ENCODE measurements at places on chromosomes 2 and 18.

DNA sequence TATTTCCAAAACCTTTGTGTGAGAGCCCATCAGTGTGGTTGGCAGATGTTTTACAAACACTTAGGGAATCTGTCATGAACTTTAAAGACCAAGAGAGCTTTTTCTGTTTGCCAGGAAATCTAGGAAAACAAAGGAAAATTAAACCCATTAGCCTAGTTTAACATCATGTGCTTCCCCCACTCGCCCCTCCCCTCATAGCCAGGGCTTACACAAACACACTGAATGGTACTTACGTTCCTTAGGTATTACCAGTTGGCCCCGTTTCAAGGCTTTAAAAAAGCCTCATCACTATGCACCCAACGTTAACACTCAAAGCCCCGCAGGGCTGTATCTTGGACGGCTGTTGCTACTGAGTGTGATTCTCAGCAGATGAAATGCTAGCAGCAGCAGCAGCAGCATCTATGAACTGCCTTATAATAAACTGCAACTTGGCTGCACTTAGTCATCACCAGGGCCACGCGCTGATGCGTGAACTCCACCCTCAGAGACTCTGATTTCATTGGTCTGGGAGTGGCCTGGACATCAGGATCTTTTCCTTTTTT lies 20.1 kb upstream of the TTC39C start:
- DNase-seq: no peak

DNA sequence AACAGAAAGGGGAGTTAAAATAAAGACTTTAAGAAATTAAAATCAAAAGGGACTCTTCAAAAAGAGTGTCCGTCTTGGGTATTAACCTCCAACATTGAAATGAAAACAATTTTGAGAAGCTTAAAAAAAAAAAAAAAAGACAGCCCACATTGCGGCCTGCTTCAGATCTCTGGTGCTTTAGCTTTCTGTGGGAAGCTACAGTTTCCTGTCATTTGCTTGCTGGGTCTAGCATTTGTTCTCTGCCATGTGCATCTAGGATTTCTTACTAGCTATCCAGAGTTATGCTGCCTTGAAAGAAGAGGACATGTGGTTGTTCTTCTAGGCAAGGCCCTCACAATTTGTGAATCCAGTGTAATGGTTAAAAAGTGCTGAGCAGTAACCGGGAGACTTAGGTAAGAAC lies 375.3 kb downstream of the SLC4A3 start:
- no peak for DNase-seq

DNA sequence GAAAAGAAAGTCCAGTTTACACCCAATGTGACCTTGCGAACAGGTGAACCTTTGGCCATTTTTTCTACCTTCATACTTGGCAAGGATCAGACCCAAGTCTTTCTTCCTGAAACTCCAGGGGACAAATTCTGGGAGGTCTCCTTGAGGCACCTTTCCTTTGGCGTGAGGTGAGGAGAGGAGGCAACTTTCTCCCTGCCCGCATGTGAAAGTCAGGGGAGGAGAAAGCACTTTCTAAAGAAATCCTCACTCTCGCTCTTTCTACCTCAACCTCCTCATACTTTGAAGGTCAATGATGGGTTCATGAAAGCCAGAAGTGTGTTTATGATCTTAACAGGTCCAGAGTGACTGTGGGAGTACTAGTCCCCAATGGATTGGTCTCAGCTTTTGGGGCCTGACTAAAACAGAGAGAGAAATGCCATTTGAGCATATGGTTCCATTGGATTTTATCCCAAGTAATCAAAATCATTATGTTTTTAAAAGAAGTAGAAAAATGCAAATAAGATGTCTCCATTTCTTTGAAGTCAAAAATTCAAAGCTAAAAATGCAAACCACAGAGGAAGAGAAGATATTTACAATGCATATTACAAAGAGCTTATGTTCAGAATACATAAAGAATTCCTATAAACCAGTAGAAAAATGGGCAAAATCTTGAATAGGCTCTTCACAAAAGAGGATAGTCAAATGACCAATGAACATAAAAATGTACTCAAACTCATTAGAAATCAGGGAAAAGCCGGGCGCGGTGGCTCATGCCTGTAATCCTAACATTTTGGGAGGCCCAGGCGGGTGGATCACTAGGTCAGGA lies 15.6 kb upstream of the PPM1B start:
- DNase-seq: no peak

GRCh38 chr18:36572135-36572856 lies 256.5 kb downstream of the TPGS2 start:
- no peak for DNase-seq

- DNase-seq: no peak
These were observed 79.6 kb downstream of the USP40 start for GRCh38 chr2:233486778-233487552.

DNA sequence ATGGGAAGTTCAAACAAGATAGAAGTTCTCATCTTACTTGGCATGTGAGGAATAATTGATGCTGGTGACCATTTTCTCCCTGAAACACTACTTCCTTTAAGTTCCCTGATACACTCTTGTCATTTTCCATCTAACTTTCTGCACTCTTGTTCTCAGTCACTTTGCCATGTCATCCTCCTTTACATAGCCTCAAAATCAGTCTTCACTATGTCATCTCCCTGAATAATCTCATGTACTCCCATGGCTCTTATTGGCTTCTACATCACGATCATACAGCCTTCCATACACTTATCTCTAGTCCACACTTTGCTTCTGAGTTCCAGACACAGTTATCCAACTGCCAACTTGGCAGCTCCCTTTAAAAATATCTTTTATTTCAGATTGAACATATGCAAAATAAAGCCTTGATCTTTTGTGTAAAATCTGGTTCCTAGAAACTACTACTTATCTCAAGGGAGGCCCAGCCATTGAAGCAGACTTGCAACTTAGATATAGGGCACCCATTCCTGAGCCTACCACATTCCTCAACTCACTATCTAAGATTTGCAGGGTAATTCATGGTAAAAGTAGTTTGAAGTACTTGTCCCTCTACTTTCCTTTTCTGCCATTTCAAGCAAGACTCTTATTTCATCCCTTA lies 1070.2 kb upstream of the NXPH2 start:
- DNase-seq: no peak

GRCh38 chr2:45889053-45889452 lies 237.6 kb downstream of the PRKCE start:
- no peak for DNase-seq

- DNase-seq: no peak
These were observed 29.2 kb upstream of the HNRNPLL start for GRCh38 chr2:38631976-38632375.

All from cortex of kidney (tissue), 1 donor.